ENCODE measurements at places on chromosomes 2 and 18. TPM values are rescaled to one million over a fixed set of nuclear protein-coding genes. Genes with fewer than 3 reads are reported as not detected.

DNA sequence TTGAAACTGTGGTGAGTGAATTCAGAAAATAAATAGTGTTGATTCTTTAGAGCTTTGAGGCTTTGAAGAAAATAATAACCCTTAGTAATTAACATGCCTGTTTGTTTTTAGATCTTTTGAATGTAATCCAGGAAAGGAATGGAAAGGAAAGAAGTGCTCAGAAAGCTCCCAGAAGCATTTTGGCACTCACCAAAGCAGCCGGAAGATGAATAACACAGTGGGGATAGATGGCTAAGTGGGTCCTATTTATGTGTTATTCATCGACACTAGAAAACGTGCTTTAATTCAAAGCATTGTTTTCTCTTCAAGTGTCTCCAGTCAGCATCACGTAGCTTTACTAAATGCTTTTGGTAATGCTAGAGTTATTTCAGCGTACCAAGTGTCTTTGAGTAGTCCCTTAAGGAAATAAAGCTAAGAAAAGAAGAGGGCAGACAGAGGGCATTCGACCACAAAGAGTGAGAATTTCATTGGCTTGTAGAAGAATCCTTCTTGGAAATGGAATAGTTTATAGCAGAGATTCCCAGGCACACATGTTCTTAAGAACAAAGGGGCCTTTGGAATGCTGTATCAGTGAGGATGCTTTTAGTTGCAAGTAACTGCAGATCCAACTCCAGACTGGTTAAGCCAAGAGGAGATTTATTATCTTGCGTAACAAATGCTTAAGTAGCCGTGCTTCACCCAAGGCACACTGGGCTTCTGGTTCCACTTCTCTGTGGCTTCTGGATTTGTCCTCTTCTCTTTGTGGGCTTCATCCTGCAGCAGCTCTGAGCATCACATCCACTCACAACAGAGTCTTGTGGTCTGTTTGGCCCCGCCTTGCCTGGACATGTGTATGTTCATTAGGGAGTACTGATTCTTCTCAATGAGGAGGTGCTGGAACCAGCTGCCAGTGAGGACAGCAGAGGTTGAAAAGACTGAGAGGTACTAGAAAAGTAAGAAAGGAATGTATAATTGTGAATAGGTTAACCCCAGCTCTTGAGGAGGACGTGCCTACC is 63.6 kb upstream of the LTBP1 start:
- H3K27ac ChIP-seq, result no peak overlapping the region
- no peak for DNase-seq
- no peaks in the 10 kb centered on the region for H3K4me1 ChIP-seq
- H3K4me3 ChIP-seq, result no peak overlapping the region
- H3K27me3 ChIP-seq, result no peaks in the 10 kb centered on the region

- no peak overlapping the region for H3K4me3 ChIP-seq
- H3K36me3 ChIP-seq, result no peaks in the 10 kb centered on the region
- no peaks in the 10 kb centered on the region for H3K27me3 ChIP-seq
- H3K4me1 ChIP-seq, result no peaks in the 10 kb centered on the region
Observed at GRCh38 chr2:53353135-53354114, 414.2 kb upstream of the CHAC2 start.

- no peaks in the 10 kb centered on the region for H3K4me1 ChIP-seq
- H3K27ac ChIP-seq, result no peak overlapping the region
Observed at GRCh38 chr18:25805939-25806338, 284.5 kb downstream of the SS18 start.

DNA sequence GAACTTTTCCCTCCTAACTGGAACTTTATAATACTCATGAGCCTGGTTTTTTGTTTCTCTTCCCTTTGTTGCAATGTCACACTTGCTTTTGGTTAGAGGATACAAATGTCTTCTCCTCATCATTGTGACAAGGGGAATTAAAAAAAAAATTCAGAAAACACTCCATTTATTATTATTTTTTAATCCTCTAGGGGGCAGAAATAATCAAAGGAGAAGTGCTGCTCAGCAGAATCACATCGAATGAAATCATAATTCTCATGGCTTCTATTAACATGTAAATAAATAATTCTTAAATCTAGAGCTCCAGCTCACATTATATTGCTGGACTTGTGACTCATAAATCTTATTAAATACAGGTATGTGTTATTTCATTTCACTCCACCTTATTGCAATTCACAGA is 273.8 kb downstream of the TRIB2 start:
- no peaks in the 10 kb centered on the region for H3K36me3 ChIP-seq
- no peaks in the 10 kb centered on the region for H3K4me1 ChIP-seq
- no peak for DNase-seq
- no peaks in the 10 kb centered on the region for H3K27me3 ChIP-seq
- no peak overlapping the region for H3K4me3 ChIP-seq
- H3K27ac ChIP-seq, result no peak overlapping the region

DNA sequence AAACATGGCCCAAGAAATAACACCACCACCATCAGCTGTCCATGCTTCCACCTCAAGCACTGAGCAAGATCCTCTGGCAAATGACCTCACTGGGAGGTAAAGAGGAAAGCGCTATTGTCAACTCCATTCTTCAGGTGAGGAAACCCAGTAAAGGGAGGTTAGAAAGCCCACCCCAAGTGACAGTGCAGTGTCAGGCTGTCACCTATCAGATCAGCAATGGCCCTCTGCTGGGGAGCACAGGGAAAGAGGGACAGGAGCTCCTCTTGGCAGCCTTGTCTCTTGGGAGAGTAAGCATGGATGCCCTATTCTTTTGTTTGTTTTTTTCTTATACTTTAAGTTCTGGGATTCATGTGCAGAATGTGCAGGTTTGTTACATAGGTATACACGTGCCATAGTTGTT is 104.3 kb upstream of the DAPL1 start:
- H3K27me3 ChIP-seq, result no peaks in the 10 kb centered on the region
- no peaks in the 10 kb centered on the region for H3K4me1 ChIP-seq
- no peaks in the 10 kb centered on the region for H3K36me3 ChIP-seq
- H3K27ac ChIP-seq, result no peak overlapping the region
- no peak overlapping the region for H3K4me3 ChIP-seq

DNA sequence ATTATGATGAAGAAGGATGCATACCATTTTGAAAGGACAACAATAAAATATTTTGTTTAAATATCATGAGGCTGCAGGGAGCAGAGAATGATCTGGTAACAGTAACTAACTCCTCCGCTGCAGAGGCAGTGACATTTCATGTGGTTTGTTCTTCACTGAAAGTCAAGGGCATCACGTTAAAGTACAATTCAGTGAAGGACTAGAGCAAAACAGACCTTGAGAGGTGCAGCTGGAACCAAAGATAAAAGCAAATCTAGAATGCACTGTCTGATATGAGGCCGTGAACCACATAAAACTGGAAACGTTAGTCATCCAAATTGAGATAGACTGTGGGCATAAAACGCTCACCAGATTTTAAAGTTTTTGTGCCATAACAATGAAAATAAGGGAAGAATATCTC is 522.9 kb upstream of the TNP1 start:
- no peak for DNase-seq
- H3K27ac ChIP-seq, result no peak overlapping the region
- no peaks in the 10 kb centered on the region for H3K27me3 ChIP-seq
- H3K4me3 ChIP-seq, result no peak overlapping the region

Gene RGPD3
- 2.2 TPM for total RNA-seq

Gene GREB1
- total RNA-seq, result 42.9 TPM

Gene UPP2
- total RNA-seq, result 0.16 TPM

Gene TBR1
- 0.33 TPM for total RNA-seq

Gene KCNE4
- total RNA-seq, result 9.3 TPM

Gene ERFE
- total RNA-seq, result not detected

All from breast epithelium (tissue), 4 donors.